ENCODE measurements at places on chromosomes 3 and 15.

GRCh38 chr15:42528970-42529369, 19.6 kb downstream of the LRRC57 start:
- DNase-seq = no peak

DNA sequence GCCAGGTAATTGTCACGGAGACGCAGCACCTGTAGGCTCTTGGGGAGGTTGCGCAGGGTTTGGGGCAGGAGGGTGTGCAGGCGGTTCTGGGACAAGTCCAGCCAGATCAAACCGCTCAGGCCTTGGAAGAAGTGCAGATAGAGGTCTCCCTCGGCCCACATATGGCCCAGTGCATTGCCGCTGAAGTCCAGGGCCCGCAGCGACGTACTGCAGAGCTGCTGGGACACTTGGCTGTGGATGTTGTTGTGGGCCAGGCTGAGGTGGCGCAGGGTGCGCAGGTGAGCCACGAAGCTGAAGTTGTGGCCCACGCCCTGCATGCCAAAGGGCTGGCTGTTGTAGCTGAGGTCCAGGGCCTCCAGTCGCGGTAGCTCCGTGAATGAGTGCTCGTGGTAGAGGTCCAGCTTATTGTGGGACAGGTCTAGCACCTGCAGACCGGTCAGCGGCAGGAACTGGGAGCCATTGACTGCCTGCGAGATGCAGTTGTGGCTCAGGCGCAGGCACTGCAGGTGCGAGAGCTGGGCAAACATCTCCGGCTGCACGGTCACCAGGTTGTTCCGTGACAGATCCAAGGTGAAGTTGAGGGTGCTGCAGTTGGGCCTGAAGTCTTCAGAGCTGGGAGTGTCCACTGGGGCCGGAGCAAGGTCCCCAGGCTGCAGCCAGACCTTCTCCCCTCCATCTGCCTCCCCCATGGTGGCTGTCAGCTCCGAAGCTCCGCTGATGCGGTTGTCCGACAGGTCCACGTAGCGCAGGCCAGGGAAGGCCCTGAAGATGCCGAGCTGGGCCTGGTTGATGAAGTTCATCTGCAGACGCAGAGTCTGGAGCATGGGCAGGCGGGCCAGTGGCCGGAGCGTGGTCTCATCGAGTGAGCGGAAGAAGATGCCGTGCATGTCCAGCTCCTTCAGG, 2.9 kb downstream of the TLR9 start:
- DNase-seq = no peak

DNA sequence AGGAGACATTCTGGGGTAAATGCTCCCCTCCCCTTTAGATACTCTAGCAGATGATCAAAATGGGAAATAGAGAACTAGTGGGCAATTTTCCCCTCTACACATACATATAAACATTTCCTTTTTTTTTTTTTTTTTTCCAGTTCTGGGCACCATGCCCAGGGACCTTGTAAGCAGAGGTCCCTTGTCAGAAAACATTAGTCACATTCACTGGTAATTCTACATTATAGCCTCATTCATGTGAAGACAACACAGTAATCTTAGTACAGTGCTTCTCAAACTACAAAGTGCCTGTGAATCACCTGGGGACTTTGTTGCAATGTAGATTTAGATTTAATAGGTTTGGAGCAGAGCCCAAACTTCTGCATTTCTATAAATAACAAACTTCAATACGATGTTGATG, 60.1 kb upstream of the ACTC1 start:
- no peak for DNase-seq

GRCh38 chr3:79233431-79234060, 534.3 kb downstream of the ROBO1 start:
- no peak for DNase-seq

- no peak for DNase-seq
Measured at GRCh38 chr3:14521611-14522010, 18.5 kb downstream of the GRIP2 start.

DNA sequence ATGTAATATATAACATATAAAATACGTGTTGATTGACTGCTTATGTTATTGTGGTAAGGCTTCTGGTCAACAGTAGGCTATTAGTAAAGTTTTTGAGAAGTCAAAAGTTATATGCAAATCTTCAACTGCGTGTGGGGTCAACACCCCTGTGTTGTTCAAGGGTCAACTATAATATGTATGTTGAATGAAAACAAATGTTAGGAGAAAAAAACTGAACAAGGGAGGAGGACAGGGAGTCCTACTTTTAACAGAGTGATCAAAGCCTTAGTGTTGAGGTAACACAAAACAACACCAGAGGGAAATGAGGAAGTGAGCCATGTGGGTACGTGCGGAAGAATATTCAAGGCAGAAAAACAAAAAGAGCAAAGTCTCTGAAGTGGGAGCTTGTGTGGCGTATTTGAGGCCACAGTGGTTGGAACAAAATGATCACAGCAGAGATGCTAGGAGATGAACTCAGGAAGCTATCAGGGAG, 62.5 kb downstream of the SFMBT1 start:
- DNase-seq = no peak

DNA sequence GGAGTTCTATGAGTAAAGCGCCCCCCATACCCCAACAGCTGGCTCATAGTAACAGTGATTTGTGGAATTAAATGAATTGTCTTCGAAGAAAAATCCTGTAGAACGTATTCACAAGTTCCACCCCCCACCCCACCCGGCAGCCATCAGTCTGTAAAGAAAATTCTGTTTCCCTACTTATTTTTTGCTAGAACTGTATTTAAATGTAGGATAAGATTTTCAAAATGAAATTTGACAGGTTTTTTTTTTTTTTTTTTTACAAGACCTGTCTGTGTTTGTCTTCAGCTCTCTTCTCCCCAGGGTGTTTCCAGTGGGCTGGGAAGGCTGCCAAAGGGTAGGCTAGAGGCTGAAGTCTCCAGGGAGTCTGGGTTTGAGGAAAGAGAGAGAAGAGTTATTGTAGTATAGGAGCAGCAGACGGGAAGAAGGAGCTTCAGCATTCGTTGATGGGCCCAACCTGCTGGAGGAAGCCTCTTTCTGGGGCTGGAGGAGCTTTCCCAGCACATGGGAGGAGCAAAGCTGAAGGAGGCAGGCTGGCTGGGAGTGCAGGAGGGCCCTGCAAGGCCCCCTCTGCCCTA, 130.6 kb upstream of the SEMA6D start:
- no peak for DNase-seq

DNA sequence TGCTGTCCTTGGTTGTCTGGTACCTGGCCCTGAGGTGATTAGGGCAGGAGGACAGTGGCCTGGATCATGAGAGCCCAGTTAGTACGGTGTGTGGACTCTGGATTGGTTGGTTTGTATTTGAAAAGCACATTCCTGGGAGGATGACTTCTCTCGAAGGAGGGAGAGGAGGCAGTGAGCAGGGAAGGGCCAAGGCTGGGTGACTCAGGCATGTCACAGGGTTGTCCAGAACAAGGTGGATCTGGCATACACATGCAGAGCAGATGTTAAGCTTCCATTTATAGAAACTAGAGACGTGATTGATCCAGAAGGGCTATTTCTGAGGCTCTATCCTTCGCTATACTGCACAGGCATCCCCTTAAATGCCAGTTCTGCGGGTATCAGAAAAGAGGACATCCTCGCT, 34.4 kb downstream of the FAM240A start:
- no peak for DNase-seq

- no peak for DNase-seq
Measured at GRCh38 chr15:69288531-69289341, 10.0 kb upstream of the PAQR5 start.

- DNase-seq = no peak
Measured at GRCh38 chr3:144162042-144162441, 190.4 kb downstream of the DIPK2A start.

DNA sequence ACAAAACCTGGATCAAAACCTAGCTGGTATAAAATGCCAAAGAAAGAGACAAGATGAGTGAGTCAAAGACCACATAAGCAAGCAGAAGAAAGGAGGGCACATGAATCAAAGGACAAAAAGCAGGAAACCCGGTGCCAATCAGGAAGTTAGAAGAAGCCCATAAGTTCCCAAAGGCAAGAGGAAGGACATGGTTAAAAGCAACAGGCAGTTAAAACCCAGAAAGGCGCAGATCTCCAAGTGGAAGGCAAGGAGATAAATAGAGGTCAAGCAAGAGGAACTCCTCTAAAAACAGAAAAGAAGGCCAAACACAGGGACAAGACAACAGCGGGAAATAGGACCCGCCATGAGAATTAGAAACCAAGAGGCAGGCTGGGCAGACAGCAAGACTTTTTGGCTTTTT, 4.4 kb downstream of the TMOD2 start:
- DNase-seq = no peak

GRCh38 chr3:29890801-29891200, 609.9 kb downstream of the RBMS3 start:
- no peak for DNase-seq

GRCh38 chr3:29317659-29318173, 36.8 kb downstream of the RBMS3 start:
- DNase-seq = no peak

DNA sequence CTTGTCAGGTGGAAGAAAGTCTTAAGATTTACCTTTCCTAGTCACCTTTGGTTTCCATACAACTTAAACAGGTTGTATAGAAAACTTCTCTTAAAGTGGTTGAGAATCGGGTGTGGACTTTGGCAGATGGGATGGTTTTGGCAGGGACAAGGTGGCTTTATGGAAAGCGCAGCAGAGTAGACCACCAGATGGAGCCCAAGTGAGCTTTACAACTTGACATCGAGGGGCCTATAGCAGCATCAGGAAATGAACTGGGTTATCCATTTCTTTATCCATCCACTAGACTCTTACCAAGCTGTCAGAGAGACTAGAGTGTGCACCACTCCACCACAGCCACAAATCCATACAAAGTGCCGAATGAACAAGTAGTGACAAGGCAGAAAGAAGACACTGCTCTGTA, 85.3 kb upstream of the MBNL1 start:
- peak; percentile 65 for DNase-seq

DNA sequence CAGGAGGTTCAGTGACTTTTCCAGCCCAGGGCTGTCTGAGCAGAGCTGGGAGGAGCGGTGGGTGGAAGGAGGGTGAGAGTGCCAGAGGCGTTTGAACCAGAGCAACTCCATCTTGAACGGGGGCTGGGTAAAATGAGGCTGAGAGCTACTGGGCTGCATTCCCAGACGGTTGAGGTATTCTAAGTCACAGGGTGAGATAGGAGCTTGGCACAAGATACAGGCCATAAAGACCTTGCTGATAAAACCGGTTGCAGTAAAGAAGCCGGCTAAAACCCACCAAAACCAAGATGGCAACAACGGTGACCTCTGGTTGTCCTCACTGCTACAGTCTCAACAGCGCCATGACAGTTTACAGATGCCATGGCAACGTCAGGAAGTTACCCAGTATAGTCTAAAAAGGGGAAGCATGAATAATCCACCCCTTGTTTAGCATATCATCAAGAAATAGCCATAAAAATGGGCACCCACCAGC, 60.2 kb downstream of the ABTB1 start:
- no peak for DNase-seq

- DNase-seq = no peak
Measured at GRCh38 chr15:91896341-91897055, 43.0 kb downstream of the SLCO3A1 start.

GRCh38 chr3:32951410-32951811, at the start of gene CCR4:
TSS of gene CCR4 (plus strand) at chr3:32951644. CDS start at chr3:32953423, 1,779 bp downstream.
- no peak for DNase-seq

DNA sequence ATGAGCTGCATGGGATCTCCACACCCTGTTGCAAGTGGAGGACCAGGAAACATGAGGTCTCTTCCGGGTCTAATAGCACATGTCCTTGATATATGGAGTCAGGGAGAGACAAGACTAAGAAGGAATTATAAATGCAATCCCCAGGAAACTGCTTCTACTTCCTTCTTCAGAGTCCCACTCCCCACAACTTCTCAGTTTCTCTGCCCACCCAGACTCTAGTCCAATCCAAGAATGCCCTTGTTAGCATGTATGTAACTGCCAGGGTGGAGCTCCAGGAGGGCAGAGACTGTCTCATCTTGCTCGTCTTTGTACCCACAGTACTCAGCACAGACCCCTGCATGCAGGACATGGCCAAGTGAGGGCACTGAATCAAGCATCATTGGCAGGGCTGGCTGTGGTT, 8.3 kb downstream of the DAPK2 start:
- DNase-seq = no peak

- peak; percentile 73 for DNase-seq
Measured at GRCh38 chr15:59063042-59063441, 41.9 kb upstream of the CCNB2 start.

DNA sequence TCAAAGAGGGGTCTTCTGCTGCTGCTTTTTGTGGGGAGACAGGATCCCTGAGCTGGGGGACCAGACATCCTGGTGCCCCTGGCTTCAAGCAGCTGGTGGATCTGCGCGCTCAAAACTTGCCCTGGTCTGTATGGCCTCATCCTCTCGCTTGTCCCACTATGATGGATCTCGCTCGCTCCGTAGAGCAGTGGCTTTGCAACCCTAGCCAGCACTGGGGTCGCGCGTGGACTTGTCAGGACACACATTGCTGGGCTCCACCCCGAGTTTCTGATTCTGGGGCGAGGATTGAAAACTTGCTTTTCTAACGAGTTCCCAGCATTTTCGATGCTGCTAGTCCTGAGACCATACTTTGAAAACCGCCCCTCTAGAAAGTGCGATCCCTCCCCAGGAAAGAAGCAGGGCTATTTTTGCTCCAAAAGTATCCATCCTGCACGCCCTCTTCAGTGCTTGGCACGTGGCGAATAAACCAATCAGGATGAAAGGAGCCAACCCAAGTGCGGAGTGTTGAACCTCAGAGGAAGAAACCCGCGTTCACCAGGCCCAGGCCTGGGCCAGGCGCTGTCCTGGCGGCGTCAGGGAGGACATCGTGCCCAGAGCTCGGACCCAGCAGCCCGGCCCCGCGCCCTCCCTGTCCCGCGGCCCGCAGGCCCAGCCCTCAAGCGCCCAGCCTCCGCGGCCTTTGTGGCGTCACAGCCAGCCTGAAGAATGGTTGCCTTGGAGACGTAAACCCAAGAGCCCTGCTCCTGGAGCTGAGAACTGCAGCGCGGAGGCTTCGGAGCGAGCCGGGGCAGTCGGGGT, at the start of gene CFAP100:
CFAP100 (plus strand) TSS at position 731 of the 798 bp plus-strand sequence. CDS start 1,092 bp downstream, outside the sequence.
- DNase-seq = no peak

GRCh38 chr3:9064850-9065249, 101.6 kb upstream of the RAD18 start:
- no peak for DNase-seq

DNA sequence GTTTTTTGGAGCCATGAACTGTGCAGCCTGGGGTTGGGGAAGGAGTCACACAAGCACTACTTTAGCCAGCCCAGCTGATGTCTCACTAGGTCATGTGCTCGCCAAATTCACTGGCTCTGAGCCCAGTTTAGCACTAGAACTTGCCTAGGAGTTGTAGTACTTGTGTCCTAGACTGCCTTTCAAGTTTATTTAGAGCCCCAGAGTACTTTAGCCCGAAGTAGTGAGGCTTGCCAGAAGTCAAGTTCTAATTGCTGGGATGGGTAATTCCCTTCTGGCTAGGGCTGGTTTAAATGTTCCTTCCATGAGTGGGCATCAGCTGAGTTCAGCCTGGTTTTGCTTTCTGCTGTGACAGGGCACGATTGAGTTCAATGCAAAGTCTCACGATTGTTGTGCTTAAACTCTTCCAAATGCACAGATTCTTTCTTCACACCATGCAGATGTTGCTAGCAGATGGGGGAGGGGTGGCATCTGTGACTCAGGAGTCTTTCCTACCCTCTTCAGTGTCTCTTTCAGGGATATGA, 228.2 kb upstream of the ZPLD1 start:
- no peak for DNase-seq
